Occipital lobe (tissue), 3 donors: ENCODE measurements at places on chromosomes 7 and 10. TPM values are rescaled to one million over a fixed set of nuclear protein-coding genes. Genes with fewer than 3 reads are reported as not detected.

- DNase-seq: no peak
Measured at GRCh38 chr10:70806841-70807240, 8.9 kb upstream of the SGPL1 start.

ITGA8 gene
- total RNA-seq: 2.8 TPM

DNA sequence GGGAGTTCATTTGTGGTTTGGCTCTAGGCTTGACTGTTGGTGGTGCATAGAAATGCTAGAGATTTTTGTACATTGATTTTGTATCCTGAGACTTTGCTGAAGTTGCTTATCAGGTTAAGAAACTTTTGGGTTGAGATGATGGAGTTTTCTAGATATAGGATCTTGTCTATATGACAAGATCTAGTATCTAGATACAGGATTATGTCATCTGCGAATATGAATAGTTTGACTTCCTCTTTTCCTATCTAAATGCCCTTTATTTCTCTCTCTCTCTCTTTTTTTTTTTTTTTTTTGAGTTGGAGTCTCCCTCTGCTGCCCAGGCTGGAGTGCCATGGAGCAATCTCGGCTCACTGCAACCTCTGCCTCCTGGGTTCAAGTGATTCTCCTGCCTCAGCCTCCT lies 62.9 kb downstream of the MGAM2 start:
- no peak for DNase-seq

DNA sequence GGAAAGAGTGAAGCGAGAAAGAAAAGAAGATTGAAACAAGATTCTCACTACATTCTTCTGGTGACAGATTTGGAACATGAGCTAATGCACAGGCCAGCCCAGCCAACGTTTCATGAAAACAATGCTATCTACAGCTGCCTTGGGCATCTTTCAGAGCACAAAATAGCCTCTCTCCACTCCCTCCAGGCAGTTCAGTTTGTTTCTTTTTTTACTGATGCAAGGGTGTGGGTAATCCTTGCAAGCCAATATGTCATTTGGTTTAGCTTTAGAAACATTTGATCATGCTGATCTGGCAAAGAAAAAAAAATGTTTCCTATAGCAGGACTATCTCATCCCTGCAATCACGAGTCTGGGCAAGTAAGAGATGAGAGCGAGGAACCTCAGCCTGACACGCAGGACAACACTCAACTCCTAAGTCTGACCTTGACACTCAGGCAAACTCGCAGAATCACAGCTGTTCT lies 35.9 kb downstream of the SVIL start:
- no peak for DNase-seq

GBF1 gene
- total RNA-seq: 16.5 TPM

GRCh38 chr10:23198610-23198939 lies 6.5 kb downstream of the PTF1A start:
- DNase-seq: no peak

DNA sequence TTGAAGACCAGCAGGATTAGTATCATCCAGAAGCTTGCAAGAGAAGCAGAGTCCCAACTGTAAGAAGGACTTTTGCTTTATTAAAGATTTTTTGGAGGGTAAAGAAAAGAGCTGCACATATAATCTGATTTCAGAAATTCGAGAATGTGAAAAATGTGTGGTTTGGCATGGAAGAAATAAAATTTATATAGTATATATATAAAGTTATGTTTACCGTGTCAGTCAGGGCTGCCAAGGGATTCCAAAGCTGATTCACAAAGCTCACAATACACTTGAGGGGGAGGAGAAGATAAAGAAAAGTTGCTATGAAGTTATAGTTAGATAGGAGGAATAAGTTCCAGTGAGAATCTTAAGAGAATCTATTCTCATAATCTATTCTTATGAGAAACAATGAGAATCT lies 231.8 kb upstream of the CACNA2D1 start:
- DNase-seq: no peak

DNA sequence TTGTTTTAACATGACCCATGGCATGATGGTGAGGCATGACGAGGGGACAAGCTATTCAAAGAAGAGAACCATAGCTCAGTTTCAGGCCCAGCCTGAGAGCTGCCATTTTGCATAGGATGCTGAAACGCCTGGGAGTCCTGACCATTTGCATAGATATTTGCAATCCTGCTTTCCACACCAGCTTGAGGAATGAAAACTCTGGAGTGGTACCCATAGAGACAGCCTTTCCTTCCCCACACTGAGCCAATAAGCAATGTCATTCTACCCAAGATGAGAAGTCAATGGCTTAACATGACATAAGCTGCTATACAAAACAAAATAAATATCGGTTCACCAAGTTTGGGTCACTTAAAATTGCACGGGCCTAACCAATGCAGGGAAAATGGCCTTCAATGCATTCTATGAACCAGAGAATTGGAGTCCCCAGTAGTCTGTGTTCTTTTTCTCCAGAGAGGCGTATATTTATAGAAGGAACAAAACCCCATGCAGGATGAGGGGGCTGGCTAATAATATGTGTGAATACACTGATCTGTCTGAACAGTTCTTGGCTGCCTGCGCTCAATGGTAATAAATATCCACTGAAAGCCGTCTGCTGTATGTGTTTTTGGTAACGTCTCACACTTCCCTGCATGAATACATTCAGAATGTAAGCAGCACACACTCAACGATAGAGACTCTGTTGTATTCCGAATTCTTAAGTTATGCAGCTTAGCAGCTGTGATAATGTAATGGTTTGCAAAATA lies 329.3 kb downstream of the FRMD4A start:
- no peak for DNase-seq

FOXK1 gene
- total RNA-seq: 19.8 TPM

DNA sequence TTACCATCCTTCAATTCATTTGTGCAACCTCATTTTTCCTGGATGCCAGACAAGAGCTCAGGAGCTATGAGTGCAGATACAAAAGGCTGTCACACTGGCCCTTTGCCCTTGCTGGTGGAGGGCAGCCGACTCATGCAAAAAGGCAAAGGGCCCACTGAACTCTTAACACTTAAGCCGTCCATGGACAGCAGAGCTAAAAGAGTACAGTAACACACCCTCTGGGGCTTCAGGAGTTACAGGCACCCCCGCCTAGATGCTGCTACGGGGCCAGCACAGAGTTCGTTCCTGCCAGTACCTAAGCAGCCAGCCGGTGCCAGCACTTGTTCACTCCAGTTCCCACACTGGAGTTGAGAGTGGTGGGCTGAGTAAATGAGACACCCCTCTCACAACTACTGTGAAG lies 69.9 kb upstream of the MRLN start:
- DNase-seq: no peak
